Purkinje cell (primary cell): ENCODE measurements at places on chromosomes 11 and 22. TPM values are rescaled to one million over a fixed set of nuclear protein-coding genes. Genes with fewer than 3 reads are reported as not detected.

The BTBD18 gene
- polyA plus RNA-seq, result 0.24 TPM in 1 of 2 replicates, not detected in the other

The KDM4D gene
- 1.1 and 3.4 TPM in 2 replicates for polyA plus RNA-seq

The MYO18B gene
- not detected in 2 replicates for polyA plus RNA-seq

The KCNQ1OT1 gene
- polyA plus RNA-seq, result 1.3 and 1.4 TPM in 2 replicates

The MUC5AC gene
- not detected in 2 replicates for polyA plus RNA-seq

The GLYAT gene
- polyA plus RNA-seq, result not detected in 2 replicates

The PARVG gene
- polyA plus RNA-seq, result 37.6 and 39.1 TPM in 2 replicates

The CLCF1 gene
- polyA plus RNA-seq, result not detected in 2 replicates

The OR52D1 gene
- polyA plus RNA-seq, result not detected in 2 replicates

The PAX6 gene
- 23.1 and 29.7 TPM in 2 replicates for polyA plus RNA-seq

The ESAM gene
- polyA plus RNA-seq, result 0.48 TPM in 1 of 2 replicates, not detected in the other
